ENCODE measurements at places on chromosomes 2 and 18.
A peak's percentile ranks its signal among the peaks of the same experiment; 100 is the strongest.

DNA sequence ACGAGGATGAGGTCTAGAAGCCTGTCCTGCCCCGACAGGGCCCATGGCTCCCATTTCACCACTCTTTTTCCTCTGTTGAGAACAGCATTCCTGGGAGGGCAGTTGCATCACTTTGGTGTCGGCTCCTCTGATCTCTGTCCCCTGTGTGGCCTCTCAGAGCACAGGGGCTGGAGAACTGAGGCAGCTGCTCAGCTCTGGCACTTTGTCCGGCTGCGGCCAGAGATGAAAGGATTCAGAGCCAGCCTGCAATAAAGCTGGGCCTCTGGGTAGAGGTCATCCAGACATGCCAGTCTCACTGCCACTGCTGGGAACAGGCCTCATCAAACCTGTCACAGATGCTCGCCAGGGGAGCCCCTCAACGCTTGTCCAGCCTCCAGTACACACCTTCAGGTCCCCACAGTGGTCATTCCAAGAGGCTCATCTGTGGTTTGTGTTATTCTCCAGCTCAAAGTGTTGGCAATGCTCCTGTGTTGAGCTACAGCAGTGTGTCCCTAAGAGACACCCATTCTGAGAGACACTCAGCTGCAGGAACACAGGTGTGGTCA, 13.1 kb upstream of the ROCK2 start:
- DNase-seq, result no peak

DNA sequence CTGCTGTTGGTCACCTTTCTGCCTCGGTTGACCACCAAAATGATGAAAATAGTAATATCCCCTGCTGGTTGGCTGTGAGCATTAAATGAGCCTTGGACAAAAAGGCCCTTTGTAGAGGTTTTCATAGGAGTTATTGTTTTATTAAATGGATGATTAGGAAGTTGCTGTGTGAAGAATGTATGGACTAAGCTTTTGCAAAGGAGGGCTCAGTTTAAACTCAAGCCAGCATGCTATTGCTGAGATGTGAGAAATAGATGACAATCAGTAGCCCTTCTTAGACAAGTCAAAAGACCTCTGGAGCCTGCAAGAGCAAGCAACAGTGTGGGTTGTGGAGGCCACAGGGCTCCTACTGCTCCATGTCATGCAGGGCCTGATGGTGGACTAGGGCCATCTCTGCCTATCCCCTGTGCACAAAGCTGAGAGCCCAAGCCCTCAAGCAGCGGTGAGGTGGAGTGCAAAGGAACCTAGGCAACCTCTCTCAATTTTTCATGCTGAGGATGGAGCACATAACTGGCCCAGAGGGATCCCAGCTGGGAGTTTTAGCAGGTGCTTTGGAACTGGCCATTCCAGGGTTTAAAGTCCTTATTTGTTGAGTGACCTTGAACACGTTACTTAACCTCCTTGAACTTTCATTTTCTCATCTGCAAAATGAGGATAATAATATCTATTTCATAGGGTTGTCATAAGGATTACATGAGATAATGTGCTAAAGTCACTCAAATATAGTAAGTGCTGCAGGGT, 37.1 kb downstream of the FOSL2 start:
- DNase-seq, result no peak

DNA sequence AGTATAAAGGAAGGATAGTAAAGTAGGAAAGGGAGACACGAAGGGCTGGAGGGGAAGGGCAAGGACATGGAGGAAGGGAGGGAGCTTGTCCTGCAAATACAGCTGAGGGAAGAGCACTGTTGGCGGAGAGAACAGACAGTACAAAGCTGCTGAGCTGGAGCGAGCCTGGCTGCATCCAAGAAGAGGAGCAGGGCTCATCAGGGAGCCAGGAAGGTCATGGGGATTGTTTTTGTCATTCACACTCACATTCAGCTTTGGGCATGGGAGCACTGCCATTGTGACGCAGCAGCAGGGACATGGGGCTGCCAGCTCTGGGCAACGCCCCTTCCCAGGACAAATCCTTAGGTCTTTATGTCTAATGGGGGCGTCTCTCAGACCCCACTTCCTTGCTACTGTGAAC, 125.1 kb downstream of the COPS8 start:
- no peak for DNase-seq

DNA sequence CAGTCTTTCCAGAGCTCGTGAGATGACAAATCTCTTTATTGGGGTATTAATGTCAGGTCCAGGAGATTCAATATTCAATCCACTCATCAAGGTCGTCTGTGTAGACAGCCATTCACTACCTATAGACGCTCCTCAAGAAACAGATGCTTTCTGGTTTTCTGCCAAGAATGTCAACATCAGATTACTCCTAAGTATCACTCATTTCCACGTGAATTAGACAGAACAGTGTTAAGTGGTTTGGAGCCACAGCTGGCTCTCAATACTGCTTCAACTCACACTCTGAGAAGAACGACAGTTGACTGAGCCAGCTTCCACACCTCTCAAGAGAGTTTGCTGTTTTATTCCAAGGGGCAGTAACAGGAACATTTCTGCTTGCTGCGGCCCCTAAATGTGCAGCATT, 113.5 kb upstream of the NEDD4L start:
- no peak for DNase-seq

GRCh38 chr2:71933467-71934319, 214.0 kb downstream of the CYP26B1 start:
- DNase-seq, result no peak

DNA sequence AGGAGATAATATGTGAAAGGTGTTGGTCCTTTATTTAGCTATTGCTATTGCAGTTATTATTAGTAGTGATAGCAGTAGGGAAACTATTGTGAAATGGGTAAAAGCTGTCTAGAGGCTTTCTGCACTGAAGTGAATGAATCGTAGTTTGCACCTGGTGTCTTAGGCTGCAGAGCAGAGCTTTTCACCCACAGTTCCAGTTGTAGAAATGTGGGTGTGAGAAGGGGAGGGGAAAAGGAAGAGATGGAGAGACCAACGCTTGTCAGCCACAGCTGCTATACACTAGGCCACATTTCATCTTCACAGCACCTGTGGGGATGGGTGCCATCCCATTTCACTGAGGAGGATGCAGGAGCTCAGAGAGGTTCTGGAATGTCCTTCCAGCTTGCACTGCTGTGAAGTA, 50.0 kb downstream of the TRPM8 start:
- no peak for DNase-seq

GRCh38 chr2:17646838-17647701, 106.5 kb downstream of the SMC6 start:
- no peak for DNase-seq

GRCh38 chr2:127701651-127702394, 526 bp downstream of the SFT2D3 start:
- DNase-seq, result peak; percentile 21

GRCh38 chr2:203909261-203909967, 27.1 kb upstream of the ICOS start:
- DNase-seq, result no peak

GRCh38 chr2:238305092-238305862, 15.0 kb upstream of the TRAF3IP1 start:
- no peak for DNase-seq

GRCh38 chr2:65749545-65749944, 317.1 kb upstream of the SPRED2 start:
- peak; percentile 67 for DNase-seq

DNA sequence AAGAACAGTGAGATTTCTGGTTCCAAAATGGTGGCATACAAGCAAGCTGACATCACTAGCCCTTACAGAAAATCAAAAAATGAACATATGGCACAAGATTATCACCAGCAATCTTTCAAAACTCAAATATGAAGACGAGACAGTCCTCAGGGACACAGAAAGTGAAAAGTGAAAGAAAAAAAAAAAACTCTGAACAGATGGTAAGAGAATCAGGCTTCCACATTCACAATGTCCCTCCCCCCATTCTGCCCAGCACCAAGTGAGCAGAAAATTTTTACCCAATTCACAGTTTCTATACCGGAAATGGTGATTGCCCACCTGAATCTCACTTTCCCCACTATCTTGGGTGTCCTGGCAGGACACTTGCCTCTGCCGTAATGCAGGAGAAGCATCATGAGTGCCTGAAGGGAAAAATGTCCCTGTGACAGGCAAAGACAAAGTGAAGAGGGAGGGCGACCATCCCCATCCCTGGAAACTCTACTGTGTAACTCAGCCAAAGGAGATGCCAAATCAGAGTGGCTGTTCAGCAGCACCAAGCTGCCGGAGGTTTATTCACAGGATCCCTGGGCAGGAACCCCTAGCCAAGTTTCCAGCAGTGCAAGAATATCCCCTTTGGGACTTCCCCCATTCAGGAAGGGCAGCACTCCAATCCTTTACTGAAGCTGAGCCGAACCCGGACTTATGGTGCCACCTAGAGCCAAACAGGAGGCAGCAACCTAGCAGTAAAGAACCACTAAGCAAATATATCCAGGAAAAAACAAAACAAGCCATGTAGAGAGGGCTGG, 312.2 kb downstream of the LRATD1 start:
- no peak for DNase-seq

GRCh38 chr2:209471037-209471436, 47.2 kb downstream of the MAP2 start:
- no peak for DNase-seq

GRCh38 chr2:62467100-62467474, 38.9 kb downstream of the TMEM17 start:
- no peak for DNase-seq

- no peak for DNase-seq
These were observed 604.3 kb upstream of the POU3F3 start for GRCh38 chr2:104249629-104250028.

- DNase-seq, result no peak
These were observed 5.1 kb upstream of the SDC1 start for GRCh38 chr2:20230114-20230425.
